Ureter (tissue), 1 donor: ENCODE measurements at places on chromosomes 16 and 17. TPM values are rescaled to one million over a fixed set of nuclear protein-coding genes. Genes with fewer than 3 reads are reported as not detected.

- no peak for DNase-seq
Measured at GRCh38 chr16:29745121-29745852, 503 bp downstream of the C16orf54 start.

ZG16 gene
- total RNA-seq, result not detected

GRCh38 chr17:42980274-42980765, at the start of gene RUNDC1:
RUNDC1 (plus strand) TSS chr17:42980565; CDS start chr17:42980577, 12 bp downstream.
- DNase-seq, result peak; percentile 93

DNA sequence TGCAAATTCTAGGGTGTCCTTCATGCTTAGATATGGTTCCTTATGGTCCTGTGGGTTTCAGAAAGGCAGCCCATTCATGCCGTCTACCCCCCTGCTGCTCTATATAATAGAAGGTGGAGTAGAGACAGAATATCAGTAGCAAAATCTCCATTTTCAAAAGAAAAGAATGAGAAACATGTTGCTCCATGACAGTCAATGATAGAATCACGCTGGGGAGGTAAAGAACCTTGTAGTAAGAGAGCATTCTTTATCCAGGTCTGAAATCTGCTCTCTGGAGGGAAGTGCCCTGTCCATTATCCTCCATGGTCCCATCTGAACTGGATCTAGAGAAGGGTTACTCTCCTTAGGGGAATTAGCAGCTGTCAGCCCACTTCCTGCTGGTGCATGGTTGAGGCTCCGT, 272.8 kb downstream of the WWOX start:
- DNase-seq, result no peak

KRT33A gene
- total RNA-seq, result not detected

SLC9A5 gene
- 0.86 TPM for total RNA-seq

- no peak for DNase-seq
Measured at GRCh38 chr16:5062051-5062450, 3.7 kb downstream of the C16orf89 start.

SNAI3 gene
- total RNA-seq, result 1.8 TPM

DNA sequence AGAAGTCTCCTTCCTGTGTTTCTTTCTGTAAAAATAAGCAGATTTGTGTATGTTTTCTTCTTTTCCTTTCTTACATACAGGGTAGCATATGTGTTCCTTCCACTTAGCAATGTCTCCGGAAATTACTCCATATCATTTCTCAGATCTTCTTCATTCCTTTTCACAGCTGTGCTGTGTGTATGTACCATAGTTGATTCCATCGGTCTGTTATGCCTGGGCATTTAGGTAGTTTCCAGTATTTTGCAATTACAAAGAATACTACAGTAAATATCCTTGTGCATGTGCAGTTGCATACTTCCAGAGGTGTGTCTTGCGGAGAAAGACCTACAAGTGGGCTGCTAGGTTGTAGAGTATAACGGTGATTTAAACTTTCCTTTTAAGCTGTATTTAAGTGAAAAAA, 69.8 kb downstream of the CLEC16A start:
- DNase-seq, result no peak

TEX19 gene
- not detected for total RNA-seq
